Endothelial cell (in vitro differentiated cells): ENCODE measurements at places on chromosomes 12 and 14. TPM values are rescaled to one million over a fixed set of nuclear protein-coding genes. Genes with fewer than 3 reads are reported as not detected.

MRPS35 gene
- total RNA-seq = 30.0 TPM

GPR68 gene
- total RNA-seq = 5.4 TPM

BIN2 gene
- total RNA-seq = not detected

ACRBP gene
- 19.3 TPM for total RNA-seq

LRP1-AS gene
- total RNA-seq = 0.46 TPM

KCNA5 gene
- total RNA-seq = 1.2 TPM

TCL1B gene
- total RNA-seq = not detected

P2RX2 gene
- total RNA-seq = not detected

PLEKHD1 gene
- total RNA-seq = 0.80 TPM

BCAT1 gene
- total RNA-seq = 110 TPM

RTL1 gene
- 0.18 TPM for total RNA-seq

SLC6A15 gene
- 5.3 TPM for total RNA-seq

PAH gene
- total RNA-seq = not detected

TAS2R19 gene
- 3.4 TPM for total RNA-seq

RHOF gene
- total RNA-seq = 25.7 TPM

ERP27 gene
- total RNA-seq = 0.46 TPM

NRL gene
- 1.2 TPM for total RNA-seq

FAM90A1 gene
- total RNA-seq = not detected

SBNO1 gene
- total RNA-seq = 44.7 TPM

HSPB8 gene
- 2.7 TPM for total RNA-seq

OR6C2 gene
- not detected for total RNA-seq

SYT1 gene
- 13.0 TPM for total RNA-seq

CLEC2A gene
- total RNA-seq = not detected

GALNT8 gene
- total RNA-seq = 31.6 TPM

ZNF84 gene
- 34.8 TPM for total RNA-seq

NDUFA12 gene
- 96.5 TPM for total RNA-seq

PSMC6 gene
- 75.7 TPM for total RNA-seq

SLC16A7 gene
- total RNA-seq = 14.6 TPM

TAS2R50 gene
- 1.2 TPM for total RNA-seq

FAM222A gene
- 14.2 TPM for total RNA-seq

DTX1 gene
- 62.8 TPM for total RNA-seq

GALNT4 gene
- 5.7 TPM for total RNA-seq

LYZ gene
- total RNA-seq = 3.6 TPM

CLECL1 gene
- total RNA-seq = not detected

CLEC6A gene
- total RNA-seq = not detected

PPP4R4 gene
- total RNA-seq = 0.18 TPM

FGF23 gene
- not detected for total RNA-seq
